ENCODE measurements at places on chromosomes 4 and X.

- no peak for DNase-seq
Measured at GRCh38 chr4:80309294-80310004, 26.1 kb upstream of the CFAP299 start.

DNA sequence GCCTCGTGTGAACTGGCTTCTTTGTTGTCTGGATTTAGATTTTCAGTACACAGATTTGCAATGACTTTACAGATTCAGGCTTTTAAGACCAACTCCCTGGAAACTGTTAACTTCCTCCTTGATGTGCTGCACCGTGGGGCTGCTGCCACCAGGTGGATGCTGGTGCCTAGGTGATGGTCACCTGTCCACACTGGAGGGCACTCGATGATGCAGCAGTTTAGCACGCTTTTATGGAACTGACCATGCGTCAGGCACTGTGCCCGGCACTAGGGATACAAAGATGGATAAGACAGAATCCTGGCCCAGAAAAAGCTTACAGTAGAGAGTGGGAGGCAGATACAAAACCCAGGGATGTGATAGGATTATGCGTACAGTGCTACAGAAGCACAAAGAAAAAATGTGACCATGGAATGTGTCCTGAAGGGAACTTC lies 180.7 kb downstream of the CEP135 start:
- no peak for DNase-seq

- DNase-seq: no peak
Measured at GRCh38 chrX:67893931-67894330, 350.1 kb downstream of the AR start.

- no peak for DNase-seq
Measured at GRCh38 chr4:153643406-153644383, 40.4 kb upstream of the TLR2 start.

All from stimulated activated CD8-positive, alpha-beta memory T cell treated with anti-CD3 and anti-CD28 coated beads, Interleukin-2, amount 100 ng/mL, for 1 hour (primary cell).